Bone marrow (tissue), 2 donors: ENCODE measurements at places on chromosomes 7 and 10.

- no peak for DNase-seq
Measured at GRCh38 chr10:125340903-125341302, 180.5 kb upstream of the CTBP2 start.

DNA sequence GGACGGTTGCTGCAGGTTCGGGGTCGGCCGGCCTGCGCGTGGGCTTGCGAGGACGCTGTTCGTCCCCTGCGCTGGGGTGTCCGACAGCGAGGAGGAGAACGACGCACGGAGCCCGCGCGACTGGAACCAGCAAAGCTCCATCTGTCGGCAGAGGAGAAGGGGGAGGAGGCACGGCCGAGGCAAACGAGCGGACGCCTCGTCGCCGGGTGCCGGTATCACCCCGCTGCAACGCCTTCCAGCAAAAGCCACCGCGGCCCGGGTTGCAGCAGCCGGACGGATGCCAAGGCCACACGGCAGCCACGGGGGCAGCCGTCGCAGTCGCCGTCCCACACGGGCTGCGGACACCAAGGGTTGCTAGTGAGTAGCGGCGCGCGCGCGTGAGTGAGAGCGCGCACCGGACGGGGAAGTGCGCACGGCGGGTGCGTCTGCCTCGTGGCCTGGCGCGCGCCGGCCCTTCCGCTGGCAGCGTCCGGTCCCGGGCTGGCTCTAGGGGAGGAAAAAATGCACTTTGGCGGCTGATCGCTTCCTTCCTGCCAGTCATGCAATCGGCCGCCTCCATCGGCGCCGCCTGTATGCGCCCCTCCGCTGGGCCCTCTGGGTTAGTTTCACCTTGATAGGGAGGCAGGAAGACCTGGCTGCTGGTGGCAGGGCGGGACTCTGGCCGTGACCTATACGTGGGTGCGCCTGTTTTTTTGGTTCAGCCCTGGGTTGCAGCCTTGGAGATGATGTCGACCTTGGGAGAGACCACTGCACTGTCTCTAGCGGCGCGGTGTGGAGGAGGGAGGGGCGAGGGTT lies 434 bp downstream of the STAMBPL1 start:
- peak; percentile 46 for DNase-seq

DNA sequence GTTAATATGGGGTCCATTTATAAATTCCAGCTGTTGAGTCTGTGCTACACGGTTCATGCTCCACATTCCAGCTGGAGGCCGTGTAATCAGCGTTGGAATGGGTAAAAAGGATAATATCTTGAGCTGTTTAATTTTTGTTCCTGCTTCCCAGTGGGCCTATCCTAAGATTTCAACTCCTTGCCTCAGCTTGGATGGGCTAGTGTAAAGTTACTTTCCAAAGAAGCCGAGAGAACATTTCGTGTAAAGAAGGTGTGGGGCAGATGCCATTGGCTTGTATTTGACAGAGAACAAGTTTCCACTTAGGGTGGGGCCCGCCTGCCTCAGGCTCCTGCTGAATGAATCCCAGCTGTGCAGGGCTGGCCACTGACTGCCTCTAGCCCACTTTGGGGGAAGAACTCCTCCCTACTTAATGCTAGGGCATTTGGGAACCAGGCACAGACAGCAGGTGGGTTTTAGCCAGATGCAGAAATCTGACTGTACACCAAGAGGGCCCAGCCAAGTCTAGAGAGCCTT lies 125.9 kb upstream of the LYZL2 start:
- DNase-seq: no peak

- DNase-seq: no peak
Measured at GRCh38 chr7:22751341-22751740, 24.3 kb downstream of the IL6 start.

DNA sequence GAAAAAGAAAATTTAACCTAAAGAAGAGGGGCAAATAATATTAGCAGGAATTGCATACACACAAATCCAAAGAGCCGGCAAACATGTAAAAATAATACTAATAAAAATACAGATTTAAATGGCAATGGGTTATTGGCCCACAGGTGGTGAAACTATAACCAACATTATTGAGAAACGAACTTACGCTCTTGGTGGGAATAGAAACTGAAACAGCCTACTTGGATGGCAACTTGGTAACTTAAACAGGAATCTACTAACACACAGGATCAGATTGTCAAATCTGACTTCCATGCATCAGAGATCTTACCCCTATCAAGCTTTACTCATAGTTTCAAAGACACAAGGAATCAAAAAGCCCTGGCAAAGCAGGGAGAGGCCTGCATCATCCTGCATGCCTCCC lies 66.5 kb downstream of the ANLN start:
- no peak for DNase-seq

DNA sequence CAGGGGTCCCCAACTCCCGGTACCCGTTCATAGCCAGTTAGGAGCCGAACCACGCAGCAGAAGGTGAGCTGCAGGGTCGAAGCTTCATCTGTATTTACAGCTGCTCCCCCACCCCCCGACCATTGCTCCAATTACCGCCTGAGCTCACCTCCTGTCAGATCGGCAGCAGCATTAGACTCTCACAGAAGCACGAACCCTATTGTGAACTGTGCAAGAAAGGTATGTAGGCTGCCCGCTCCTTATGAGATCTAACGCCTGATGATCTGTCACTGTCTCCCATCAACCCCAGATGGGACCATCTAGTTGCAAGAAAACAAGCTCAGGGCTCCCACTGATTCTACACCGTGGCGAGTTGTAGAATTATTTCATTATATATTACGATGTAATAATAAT lies 14.6 kb upstream of the AZGP1 start:
- no peak for DNase-seq

- no peak for DNase-seq
Measured at GRCh38 chr10:17227367-17228090, 512 bp upstream of the VIM start.

DNA sequence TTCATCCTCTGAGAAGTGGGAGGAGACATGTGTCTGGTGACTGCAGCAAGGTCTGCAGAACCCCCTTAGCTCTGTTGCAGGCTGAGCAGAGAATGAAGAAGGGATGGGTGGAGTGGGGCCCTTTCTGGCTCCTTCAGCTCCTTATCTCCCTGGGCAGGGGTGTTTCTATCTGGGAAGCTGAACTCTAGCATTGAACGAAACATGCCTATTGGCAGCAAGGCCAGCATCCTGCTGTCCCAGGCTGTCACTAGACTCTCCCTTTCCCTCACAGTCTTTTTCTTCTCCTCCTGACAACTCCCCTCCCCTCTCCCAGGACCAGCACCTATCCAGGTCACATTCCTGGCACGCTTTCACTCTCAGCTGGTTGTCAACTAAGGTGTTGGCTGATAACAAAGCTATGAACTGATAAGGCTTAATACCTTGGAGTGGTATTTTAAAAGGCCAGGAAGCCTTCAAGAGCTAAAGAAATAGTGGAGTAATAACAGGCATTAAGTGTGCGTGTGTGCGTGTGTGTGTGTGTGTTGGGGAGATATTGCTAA lies 128.8 kb upstream of the FZD8 start:
- DNase-seq: no peak

GRCh38 chr10:129761197-129761972 lies 202.7 kb downstream of the EBF3 start:
- no peak for DNase-seq

DNA sequence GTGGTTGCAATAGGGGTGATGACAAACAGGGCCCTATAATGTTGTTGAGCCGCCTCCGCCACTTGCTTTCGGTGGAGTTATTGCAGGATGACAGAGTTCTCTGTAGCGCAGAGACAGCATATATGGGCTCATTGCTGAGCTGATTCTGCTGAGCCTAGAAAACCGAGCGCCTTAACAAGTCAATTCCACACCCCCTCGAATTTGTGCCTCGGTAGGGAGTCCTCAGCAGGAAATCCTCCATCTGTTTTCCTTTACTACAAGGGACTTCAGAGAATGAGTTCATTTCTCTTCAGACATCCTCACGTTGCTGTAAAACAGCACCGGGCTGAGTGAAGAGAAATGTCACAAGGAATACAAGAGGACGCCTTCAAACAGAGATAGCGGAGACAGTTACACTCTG lies 90.7 kb upstream of the KIAA1217 start:
- DNase-seq: no peak

GRCh38 chr10:74987339-74988053 lies 124.0 kb upstream of the SAMD8 start:
- DNase-seq: no peak

DNA sequence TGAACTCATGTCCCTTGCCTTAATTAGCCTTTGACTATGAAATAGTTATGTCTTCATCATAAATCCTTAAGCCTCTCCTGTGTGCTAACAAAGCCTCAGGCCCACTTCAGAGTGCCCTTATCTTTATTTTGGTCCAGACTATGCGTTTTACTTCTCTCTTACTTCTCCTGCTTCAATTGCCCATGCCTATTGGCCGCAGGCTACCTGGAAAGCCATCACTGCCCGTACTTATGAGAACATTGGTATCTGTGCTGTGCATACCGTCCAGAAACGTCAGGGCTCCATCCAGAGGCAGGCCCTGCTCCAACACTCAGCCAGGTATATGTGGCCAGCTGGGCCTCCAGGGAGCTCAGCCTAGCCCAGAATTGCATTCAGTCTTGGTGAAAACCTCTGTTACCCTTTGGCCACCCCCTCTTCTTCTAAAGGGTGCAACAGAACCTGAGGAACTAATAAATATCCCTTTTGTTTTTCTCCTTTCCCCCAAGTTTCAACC lies 212.4 kb upstream of the MTPN start:
- DNase-seq: no peak

DNA sequence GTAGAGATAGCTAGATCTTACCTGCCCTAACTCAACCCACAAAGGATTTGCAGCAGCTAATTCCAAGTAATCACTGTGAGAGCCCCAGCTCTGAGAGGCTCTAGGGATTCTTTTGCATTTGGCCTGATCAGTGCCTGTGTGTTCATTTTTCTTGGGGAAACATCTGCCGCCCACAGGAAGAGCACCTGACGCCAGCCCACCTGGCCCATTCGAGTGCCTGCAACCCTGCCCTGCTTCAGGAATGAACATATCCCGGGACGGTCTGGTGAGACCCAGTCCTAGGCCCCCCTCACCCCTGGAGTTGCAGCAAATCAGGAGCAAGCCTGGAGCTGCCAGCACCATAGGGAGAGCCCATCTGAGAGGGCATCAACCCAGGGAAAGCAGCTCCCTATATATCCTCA lies 38.8 kb downstream of the GSDME start:
- DNase-seq: no peak

- DNase-seq: no peak
Measured at GRCh38 chr10:35821339-35821911, 179.3 kb upstream of the FZD8 start.

GRCh38 chr7:130385600-130386066 lies 5.3 kb downstream of the CPA1 start:
- no peak for DNase-seq

DNA sequence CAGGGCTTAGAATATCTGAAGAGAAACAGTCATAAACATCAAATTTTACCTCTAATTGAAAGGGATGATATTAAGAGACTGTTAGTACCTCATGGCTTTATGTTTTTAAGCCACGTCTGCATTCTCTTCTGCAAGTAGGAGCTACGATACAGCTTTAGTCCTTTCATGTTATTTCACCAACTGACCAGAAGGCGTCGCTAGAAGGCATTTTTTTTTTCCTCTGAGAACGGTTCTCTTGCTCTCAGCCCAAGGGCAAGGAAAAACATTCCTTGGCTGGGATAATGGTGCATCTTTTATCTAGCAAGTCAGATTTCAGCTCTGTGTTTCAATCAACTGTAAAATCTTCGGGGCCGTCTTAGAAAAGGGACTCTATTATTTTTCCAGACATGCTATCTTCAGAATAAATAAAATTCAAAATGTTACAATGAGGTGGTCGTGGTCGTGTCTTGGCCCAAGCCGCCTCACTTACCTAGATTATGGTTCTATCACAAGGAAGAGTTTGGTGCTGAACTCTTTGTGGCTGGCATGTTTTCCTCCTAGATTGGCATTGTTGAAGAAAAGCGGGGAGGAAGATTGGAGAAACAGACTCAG lies 41.6 kb upstream of the LYZL2 start:
- peak; percentile 62 for DNase-seq

GRCh38 chr10:4136121-4136520 lies 351.1 kb upstream of the KLF6 start:
- DNase-seq: no peak

DNA sequence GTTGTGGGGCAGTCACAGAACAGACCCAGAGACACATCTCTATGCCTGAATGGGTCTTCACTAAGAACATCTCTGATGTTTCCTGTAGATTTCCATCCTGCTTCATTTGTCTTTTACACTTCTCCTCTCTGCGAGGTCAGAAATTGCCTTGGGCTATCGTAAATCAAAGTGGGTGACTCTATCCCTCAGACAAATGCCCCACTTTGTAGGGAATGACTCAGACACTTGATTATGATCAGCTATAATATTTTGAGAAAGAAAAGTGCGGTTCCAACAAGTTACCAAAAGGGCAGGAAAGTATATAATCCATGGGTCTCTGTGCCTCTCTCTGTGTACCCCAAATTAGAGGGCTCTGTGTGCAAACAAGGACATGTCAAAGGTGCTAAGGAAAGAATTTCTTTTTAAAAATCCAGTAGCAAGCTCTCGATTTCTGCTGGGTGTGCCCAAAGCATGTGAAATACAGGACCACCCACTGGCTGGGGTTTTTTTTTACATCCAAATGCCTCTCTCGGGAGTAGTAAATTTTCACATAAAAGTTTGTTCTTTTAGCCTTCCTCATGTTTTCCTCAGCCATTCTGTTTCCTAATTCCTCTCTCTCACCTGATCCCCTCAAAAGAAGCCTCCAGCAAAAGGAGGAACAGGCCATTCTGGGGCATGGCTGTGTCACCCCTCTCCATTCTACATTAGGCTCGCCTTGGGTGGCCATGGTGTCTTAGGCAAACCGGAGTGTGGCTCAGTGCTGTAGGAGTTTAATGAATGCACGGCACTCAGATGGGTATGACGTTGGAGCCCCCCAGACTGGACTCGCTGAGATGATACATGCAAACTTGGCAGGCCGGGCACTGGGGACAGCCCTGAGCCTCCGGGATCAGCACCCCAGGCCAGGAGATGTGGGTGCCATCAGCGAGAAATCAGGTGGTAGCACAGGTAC lies 6.3 kb upstream of the OPN4 start:
- DNase-seq: no peak

- no peak for DNase-seq
Measured at GRCh38 chr7:1810521-1810920, 140.4 kb downstream of the ELFN1 start.

DNA sequence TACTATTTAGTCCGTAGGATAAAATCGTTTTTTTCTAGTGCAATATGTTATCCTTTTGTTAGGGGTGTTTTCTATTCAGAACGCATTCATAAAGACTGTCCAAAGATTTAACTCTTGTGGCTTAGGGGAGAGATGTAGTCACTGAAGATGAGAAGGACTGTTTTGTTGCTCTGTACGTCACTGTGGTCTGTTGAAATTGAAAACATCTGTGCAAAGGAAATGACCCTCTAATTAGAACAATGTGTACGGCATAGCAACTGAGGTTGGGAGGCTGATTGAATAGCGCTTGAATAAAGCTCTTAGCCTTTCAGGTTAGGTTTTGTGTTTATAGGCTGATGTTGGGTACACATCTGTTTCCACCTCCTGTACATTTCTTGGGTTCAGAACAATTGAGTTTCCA lies 453.4 kb upstream of the AKR1E2 start:
- DNase-seq: no peak
